ENCODE measurements at places on chromosomes 16 and 17.

GRCh38 chr16:15694499-15694898, 44.5 kb downstream of the NDE1 start:
- no peak for DNase-seq

- no peak for DNase-seq
These were observed 10.3 kb downstream of the CCL18 start for GRCh38 chr17:36074365-36074764.

DNA sequence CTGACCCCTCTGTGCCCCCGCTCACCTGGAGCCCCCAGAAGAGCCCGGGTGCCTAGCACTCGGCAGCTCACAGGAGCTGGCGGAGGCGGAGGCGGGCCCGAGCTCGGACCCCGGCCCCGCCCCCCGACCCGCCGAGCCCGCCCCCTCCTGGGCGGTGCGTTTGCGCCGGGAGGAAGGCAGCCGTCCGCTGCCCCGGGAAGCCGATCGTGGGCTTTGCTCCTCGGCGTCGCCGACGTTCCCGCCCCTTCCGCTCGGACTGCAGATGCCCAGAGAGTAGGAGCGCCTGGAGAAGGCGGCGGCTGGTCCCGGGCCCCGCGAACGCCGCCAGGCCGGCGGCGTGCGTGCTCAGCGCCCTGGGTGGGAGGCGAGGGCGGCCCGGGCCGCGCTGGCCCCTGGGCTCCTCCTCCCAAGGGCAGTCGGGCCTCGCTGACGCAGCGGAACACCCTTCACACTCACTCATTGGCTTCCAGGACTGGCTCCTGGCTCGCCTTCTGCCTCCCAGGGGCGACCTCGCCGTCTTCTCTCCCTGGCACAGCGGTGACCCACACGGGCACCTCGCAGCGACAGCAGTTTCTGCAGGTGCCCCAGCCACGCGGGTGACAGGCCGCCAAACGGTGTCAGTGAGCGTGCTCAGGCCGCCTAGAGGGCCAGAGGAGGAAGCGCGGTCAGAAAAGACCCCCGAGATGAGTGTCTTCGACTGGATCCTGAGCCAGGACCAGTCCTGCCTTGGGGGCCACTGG, at the start of gene PLSCR3:
PLSCR3 (minus strand) TSS at position 74 of the 740 bp plus-strand sequence. CDS start 415 bp downstream, outside the sequence.
- peak; percentile 88 for DNase-seq

DNA sequence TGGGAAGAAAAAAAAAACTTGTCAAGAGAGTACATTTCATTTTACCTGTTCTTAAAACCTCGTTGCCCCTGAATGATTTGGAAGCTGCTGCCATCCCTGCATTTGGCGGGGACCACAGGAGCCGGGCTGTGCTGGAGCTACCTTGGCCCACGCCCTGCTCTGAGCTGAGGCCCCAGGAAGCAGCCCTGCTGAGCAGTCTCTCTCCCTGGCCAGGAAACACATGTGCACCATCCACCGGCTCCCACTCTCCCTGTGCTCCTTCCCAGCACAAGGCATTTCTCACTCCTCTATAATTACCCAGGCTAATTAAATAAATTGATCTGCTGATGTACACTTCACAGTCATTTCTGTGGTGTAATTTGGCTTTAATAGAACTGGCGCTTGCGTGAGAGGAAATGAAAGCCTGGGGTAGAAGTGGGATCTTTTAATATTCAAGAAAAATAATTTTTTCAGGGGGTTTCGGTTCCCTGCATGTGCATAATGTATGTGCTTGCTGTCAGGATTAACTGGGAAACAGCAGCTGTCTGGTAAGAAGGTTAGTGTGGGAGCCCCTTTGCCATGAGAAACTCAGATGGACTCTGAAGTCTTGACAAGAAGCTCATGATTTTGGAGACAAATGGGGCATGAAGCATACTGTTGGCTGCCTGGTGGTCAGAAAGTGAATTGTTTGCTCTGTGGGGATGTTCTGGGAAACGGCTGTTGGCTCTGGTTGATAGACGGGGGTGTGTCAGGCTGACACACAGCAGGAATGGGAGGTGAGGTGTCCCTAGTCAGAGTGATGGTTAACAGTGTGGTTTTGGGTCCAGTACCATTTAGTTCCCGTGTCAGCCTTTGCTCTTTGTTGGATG, 252.3 kb upstream of the EEF2KMT start:
- peak; percentile 51 for DNase-seq

DNA sequence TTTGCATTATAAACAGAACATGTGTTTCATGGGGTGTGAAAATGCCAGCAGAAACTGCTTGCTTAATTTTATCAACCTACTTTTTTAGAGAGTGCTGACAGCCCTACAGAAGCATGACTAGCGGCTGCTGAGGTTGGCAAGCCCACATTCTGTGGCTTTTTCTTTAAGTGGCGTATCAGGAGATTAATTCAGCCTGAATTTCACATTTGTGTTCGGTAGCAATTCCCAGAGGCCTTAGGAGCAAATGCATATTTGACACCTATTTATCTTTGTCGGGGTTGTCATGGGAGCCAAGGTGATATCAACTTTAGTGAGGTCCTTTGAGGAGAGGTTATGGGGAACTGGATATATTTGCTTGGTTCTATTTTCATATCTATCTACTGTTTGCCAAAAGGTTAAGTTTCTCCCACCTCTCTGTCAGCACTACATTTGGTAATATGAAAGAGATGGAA, 140.9 kb downstream of the KCNJ2 start:
- no peak for DNase-seq

DNA sequence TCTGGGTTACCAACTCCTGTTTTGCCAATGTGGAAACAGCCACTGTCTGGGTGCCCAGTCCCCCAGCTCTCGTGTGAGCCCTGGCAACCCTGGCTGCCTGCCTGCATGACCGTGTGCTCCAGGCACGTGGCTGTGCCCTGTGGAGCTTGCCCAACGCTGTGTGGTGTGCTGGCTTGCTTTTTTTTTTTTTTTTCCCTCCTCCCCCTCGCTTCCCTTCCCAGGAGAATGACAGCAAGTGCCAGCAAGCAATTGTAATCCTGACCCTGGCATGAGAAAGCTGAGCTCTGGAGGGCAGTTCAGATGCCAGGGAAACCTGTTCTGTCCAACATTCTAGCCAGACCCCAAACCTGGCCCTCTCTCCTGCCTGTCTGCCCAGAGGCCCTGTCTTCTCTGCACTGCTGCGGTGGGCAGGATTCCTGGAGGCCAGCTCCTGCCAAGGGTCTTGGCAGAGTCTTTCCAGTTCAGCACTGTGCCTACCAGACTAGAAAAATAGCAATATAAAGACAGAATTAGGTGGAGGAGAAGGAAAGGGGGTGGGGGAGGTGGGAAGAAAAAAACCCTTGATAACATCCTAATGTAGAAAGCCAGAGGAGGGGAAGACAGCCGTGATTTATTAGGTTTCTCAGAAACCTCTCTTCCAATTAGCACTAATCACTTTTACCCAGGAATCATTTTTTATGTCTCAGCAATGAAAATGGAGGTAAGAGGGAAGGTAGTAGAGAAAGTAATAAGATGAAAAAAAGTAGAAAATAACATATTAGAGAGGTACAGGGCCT, 9.0 kb downstream of the HLF start:
- DNase-seq: peak; percentile 18

GRCh38 chr17:71405101-71405500, 715.7 kb upstream of the SOX9 start:
- peak; percentile 68 for DNase-seq

- no peak for DNase-seq
These were observed 4.4 kb upstream of the CYB561 start for GRCh38 chr17:63450551-63450950.

- DNase-seq: no peak
These were observed 151.1 kb downstream of the ITFG1 start for GRCh38 chr16:47309581-47310312.

- no peak for DNase-seq
These were observed 6.0 kb downstream of the PLLP start for GRCh38 chr16:57278494-57278893.

- DNase-seq: no peak
These were observed 5.4 kb downstream of the TPSD1 start for GRCh38 chr16:1261131-1261892.

GRCh38 chr16:2468233-2468724, 2.8 kb upstream of the NTN3 start:
- no peak for DNase-seq

GRCh38 chr16:23998771-23999170, 163.0 kb downstream of the PRKCB start:
- DNase-seq: no peak

DNA sequence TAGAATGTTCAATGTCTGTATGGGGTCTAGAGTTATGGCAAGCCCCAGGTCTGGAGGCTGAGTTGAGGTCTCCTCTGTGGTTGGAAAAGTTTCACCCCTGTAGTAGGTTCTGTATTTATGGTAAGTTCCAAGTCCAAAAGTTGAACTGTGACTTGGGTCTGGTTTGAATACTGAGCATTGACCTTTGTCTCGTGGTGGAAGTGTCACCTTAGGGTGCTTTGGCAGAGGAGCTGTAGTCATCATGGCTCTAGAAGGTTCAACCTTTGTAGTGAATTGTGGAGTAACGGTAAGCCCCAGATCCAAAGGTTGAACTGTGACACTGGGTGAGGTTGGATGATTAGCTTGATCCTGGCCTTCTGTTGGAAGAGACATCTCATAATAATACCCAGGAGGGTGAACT, 17.6 kb downstream of the RDM1 start:
- no peak for DNase-seq

DNA sequence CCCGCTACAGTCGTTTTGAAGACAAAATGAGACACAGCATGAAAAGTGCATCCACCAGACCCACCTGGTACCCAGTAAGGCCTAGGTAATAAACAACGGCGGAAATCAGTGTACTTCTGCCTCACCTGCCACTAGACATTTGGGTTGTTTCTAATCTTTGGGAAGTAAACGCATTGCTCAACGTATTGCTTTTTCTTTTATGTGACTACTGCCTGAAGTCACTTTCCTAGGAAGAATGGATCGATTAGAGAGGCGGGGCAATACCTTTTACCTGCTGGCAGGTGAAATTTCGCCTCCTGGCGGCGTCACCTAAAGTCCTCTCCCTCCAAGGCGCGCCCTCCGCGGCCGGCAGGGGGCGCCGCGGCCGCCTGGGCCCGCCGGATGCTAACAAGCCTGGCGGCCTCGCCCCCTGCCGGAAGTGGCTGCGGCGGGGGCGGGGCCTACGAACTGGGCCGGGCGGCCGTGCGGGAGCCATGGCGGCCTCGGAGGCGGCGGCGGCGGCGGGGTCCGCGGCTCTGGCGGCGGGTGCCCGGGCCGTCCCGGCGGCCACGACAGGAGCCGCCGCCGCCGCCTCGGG, at the start of gene ATMIN:
ATMIN (plus strand) TSS at position 445 of the 577 bp plus-strand sequence; CDS start at position 474, 29 bp downstream.
- peak; percentile 79 for DNase-seq

- peak; percentile 47 for DNase-seq
These were observed at the start of gene DNASE1L2 for GRCh38 chr16:2236337-2237101. DNASE1L2 (plus strand) TSS chr16:2236444; CDS start chr16:2236817, 373 bp downstream.

- no peak for DNase-seq
These were observed 31.4 kb downstream of the NOS2 start for GRCh38 chr17:27768858-27769410.

- no peak for DNase-seq
These were observed 5.9 kb upstream of the SPAG7 start for GRCh38 chr17:4973256-4974114.

GRCh38 chr17:9220398-9221146, 199.3 kb downstream of the NTN1 start:
- DNase-seq: no peak

DNA sequence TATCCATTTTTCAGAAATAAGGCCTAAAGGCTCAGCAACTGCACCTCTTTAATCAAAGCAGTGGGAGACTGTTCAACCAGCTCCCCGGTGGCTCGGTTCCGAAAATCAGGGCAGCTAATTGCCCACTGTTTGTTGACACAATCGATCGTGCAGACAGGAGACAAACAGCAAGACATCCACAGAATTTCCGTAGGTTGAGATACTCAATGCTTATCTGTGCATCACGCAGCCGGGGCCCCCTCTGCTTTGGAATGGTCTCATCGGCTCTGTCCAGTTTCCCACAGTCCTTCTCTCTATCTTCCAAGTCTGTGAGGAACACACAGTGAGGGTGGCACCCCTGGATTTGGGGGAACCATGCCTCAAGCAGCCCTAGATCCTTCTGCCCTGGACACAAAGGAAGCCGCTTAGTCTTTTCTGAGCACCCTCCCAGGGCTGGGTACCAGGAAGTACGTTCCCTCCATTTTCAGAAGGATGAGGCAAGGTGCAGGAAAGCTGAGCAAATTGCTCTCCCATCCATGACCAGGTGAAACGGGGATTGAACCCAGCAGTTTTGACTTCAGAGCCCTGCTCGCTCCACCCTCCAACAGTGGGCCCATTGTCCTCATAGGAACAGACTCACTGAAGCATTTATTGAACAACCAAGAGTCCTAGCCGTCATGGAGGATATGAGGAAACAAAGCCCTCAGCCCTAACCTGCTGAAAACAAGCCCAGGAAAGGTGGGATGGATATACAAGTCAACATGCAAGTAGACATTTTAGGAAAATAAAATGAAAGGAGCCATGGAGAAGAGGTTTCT, 70.7 kb downstream of the C16orf95 start:
- DNase-seq: no peak

GRCh38 chr17:67534941-67535340, 157.9 kb downstream of the PITPNC1 start:
- no peak for DNase-seq

GRCh38 chr17:39617446-39618245, 9.1 kb upstream of the PPP1R1B start:
- DNase-seq: peak; percentile 63

- DNase-seq: no peak
These were observed 15.4 kb downstream of the CUEDC1 start for GRCh38 chr17:57939797-57940196.

DNA sequence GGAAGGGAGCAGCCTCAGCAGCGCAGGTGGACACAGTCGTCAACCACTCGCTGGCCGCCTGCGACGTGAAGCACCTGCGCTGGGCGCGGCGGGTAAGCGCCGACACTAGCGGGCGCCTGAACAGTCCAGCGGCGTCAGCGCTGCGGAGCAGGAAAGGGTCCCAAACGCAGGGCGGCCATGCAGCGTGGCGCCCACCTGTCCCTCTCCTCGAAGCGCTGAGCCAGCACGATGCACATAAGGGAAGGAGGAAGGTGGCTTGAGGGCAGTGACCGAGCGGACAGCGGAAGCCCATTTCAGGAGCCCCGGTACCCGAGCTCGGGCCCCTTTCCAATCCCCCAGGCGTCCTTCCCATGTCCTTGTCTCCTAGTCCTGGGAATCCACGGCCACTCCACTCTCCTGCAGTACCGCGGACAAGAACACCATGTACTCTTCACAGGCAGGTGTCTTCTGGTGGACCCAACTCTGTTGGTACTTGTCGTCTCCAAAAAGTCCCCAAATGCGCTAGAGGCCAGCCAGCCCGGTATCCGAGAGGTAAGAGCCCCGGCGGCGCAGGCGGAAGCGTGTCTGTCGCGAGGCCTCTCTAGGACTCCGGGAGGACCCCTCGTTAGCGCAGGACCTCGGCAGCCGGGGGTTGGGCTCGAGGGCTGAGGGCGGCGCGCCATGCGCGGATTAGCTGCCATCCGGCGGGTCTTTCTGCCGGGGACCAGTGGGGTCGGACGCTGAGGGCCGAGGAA, 14.4 kb downstream of the ZNF232 start:
- DNase-seq: no peak

- DNase-seq: no peak
These were observed 62.3 kb downstream of the NFATC3 start for GRCh38 chr16:68147444-68147843.

DNA sequence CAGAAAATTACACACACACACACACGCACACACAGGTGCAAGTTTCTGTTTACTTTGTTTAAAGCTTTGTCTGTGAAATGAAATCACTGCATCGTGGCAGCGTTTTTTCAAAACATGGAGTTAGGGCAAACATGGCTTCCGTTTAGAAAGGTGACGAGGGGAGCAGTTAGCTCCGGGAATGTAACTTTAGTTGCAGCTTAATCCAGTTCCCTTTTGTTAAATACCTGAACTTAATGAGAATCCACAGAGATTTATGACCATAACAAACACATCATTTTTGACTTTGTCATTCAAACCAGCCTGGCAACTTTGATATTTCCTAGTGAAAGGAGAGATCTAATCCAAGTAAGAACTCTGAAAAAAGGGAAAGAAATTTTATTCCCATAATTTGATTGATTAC, 12.1 kb downstream of the HS3ST3A1 start:
- no peak for DNase-seq
